ENCODE measurements at places on chromosomes 5 and 9.

- DNase-seq: no peak
These were observed 673.4 kb downstream of the DTWD2 start for GRCh38 chr5:118314931-118315330.

DNA sequence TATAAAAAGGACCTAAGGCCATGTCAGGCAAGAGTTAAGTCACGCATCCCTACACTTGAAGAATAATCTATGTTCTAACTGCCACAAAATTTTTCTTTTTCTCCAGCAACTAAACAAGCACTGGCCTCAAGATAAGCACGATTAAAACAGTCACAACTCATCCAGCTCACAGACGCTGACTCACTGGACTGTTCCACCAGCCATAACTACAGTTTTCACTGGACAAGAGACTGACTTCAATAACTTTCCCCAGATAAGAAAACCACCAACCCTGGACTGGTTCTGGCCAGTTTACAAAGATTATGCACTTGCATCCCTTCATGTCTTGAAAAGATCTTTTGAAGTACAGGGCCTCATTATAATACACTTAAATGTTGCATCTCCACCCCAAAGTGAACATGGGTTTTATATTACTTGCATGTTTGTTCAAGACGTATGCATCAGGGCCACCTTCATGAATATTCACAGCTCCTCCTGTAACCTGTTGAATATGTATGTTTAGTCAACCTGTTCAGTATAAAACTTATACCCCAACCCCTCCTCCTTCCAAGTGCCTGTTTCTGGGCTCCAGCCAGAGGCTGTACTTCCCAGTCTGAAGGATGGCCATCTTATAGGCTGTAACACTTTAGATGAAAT is 129.3 kb upstream of the EPB41L4A start:
- no peak for DNase-seq

- no peak for DNase-seq
These were observed 67.0 kb upstream of the EPB41L4B start for GRCh38 chr9:109387856-109388255.

GRCh38 chr9:7316166-7316795 is 483.3 kb downstream of the DMAC1 start:
- DNase-seq: no peak

DNA sequence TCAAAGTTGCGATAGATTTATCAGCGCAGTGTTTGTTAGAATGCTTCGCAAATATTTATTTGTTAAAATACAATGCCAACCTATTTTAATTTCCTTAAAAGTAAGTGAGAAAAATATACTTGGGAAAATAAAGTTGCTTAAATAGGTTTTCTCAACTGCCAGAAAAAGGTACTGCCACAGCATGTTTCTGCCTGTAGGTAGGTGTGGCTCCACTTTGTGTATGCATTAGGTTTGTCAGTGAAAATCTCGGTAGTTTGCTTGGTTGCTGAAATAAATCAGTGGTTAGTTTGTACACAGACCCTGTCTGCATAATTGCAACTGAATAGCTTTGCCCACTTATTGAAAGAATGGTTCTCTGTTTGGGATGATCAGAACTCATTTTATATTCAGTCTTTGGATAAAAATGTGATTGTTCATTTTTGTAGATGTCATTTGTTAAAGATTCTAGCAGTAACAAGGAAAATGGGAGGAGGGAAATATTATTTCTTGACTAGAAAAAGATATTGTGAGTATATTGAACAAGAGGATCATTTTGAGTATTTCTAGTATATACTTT is 25.7 kb downstream of the C9orf85 start:
- no peak for DNase-seq

GRCh38 chr9:23830929-23831730 is 5.1 kb upstream of the ELAVL2 start:
- DNase-seq: no peak

GRCh38 chr5:10655972-10656830 is 92.3 kb downstream of the ANKRD33B start:
- DNase-seq: no peak

- DNase-seq: no peak
These were observed 1426.5 kb upstream of the C9orf72 start for GRCh38 chr9:28999806-29000205.

GRCh38 chr9:68651280-68651893 is 53.7 kb upstream of the PIP5K1B start:
- no peak for DNase-seq

DNA sequence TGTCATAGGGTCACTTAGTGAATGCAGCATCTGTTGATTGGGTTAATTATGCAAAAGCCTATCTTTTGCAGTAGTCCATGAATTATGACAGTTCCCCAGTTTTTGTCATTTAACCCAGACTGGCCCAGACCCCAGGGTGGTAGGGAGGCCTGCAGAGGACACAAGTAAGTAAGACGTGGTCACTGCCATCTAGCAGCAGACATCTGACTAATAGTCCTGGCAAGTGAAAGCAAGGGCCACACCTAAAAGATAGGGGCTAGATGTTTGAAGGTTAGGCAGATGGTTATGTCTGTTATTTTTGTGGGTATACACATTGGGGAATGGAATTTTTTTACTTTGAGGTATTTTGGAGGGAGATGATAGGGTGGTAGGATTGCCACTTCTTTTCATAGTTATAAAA is 48.0 kb downstream of the RAB14 start:
- DNase-seq: no peak

GRCh38 chr9:110016340-110016739 is 191.6 kb downstream of the C9orf152 start:
- DNase-seq: no peak

GRCh38 chr9:119905724-119906123 is 536.5 kb upstream of the BRINP1 start:
- no peak for DNase-seq

DNA sequence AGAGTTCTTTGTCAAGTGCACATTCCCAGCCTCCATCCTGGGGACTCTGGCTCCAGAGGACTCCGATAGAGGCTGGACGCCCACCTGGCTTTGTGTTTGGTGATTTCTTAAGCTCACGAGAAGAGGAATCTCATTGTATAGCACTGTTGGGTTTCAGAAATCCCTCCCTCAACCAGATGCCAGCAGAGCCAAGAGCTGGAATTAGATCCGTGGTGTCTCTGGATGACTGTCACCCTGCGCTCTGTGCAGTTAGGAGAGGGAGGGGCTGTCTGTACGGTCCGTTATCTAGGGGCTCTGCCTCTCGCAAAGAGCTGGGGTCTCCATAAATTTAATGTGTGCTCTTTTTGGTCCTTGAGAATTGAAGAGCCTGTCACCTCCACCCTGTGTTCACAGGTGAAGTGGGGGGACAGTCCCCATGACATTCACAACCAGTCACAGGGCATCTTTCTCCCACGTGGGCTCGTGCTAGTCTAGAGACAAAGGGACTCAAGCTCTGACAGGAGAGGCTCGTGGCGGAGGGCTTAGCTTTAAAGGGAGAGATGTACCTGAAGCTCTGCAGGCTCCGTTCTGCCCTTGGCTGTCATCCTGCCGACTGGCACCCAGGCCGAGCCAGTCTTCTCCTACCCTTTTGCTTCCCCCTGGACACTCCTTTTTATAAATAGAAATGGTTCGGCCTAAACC is 41.4 kb downstream of the FAM78A start:
- no peak for DNase-seq
